ENCODE measurements at places on chromosomes 5 and 9.

- no peak for DNase-seq
Observed at GRCh38 chr5:112975721-112976431, 722 bp upstream of the DCP2 start.

- DNase-seq, result no peak
Observed at GRCh38 chr9:114163517-114163951, 8.2 kb downstream of the COL27A1 start.

DNA sequence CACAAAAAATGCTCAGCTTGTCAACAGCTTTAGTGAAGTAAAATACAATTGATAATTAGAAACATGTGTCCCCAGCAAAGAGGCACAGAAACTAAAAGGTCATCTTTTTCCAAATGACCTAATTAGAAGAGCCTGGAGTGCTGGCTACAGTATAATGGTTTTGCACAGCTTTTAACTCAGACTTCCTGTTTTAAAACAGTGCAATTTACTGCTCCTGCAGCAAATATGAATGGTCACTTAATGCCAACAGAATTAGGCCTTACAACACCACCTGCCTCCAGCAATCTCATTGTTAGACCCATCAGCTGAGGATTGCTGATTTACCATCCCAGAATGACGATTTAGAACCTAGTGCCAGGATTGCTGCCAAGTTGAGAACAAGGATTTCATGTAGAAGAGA lies 239.3 kb downstream of the CETN3 start:
- DNase-seq, result no peak

GRCh38 chr9:35203528-35203927 lies 41.7 kb downstream of the UNC13B start:
- DNase-seq, result no peak

DNA sequence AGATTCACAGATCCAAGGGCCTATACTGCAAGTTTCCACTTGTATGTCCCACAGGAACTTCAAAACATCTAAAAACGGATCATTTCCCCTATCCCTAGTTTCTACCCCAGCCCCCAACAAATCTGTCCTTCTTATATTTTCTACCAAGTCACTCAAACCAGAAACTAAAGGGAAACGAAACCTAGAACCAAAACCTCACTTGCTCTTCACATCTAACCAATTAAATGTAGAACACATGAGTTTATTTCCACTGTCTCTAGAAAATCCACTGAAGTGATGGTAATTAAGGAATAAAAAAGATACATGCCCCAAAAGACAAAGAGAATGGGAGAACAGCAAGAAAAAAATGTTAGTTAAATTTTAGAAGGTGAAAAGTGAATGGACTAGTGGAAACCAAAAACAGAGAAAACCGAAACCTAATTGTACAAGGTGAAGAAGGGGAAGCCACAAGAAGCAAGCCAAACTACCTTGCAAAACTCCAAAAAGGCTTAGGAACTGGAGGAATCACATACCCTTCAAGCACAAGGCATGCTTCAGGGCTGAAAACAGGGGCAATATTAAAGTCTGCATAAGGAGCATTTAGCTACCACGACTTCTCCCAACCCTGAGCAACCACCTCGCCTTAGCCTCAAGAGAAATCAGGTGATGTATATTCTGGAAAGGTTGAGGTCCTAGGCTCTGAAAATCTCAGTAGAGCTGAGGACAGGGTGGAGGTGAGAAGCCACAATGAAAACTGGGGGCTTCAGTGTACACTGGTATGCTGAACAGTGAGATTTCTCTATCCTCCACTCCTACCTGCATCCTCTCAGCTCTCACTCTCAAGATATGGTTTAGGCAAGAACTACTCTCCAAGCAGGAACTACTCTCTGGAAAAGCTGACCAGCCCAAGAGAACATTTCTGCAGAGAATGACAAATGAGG lies 11.1 kb downstream of the SMU1 start:
- DNase-seq, result no peak

DNA sequence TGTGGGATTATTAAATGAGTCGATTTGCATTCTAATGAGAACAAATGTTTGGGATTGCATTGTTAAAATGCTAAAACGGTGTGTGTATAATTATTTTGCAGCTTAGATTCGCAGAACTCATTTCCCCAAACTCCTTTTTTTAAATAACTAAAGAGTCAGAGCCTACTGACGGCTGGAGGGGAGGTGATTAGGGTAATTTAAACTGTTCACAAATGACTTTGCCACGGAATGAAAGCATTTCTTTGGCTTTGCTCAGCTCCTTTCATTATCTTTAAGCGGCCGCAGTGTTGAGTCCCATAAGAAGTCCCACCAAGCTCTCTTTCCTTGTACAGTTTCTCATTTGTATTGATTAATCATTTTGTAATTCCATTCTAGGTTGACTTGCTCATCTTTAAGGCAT lies 1632.8 kb downstream of the MAT2B start:
- DNase-seq, result no peak

GRCh38 chr9:37915911-37916470 lies 12.1 kb upstream of the SLC25A51 start:
- peak; percentile 82 for DNase-seq

DNA sequence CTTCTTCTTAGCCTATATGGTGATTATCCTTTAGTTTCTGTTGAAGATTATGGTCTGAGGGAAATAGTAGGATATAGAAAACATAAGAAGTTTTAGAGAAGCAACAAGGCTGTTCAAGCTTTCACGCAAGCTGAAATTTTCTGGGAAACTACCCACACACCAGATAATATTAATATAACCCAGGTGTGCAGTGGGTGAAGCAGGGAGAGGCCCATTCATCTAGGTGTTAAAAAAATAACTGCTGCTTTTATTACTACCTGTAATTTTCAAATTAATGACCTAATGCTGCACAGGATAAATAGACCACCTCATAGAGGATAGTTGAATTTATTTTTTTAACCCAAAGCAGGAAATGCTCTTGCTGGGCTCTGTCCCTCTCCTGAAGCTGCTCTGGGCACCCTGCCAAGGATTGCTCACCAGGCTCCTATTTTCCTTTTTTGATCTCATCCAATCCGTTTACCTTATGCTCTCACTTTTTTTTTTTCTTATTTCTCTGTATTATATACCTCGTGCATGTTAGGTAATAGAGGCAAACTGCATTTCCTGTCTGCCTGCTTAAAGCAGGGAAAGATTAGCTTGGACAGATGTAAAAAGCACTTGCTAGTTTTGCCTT lies 124.3 kb upstream of the SLC12A2 start:
- no peak for DNase-seq

DNA sequence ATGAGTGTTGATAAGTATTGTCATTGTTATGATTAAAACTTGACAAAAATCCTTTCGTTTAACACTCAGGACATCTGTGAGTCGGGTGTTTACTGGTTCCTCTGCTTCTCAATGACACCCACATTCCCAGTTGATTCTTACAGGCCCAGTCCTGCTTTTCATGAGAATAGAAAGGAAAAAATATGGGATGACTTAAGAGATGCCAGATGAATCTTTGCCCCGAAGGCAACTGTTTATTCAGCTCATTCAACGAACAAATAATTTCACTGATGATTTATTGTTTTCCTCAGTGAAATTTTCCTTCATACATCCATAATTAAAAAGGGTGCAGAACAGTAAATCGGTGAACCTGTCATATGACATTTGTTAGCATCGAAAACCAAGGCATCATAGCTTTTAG lies 452.4 kb upstream of the WWC1 start:
- DNase-seq, result no peak

DNA sequence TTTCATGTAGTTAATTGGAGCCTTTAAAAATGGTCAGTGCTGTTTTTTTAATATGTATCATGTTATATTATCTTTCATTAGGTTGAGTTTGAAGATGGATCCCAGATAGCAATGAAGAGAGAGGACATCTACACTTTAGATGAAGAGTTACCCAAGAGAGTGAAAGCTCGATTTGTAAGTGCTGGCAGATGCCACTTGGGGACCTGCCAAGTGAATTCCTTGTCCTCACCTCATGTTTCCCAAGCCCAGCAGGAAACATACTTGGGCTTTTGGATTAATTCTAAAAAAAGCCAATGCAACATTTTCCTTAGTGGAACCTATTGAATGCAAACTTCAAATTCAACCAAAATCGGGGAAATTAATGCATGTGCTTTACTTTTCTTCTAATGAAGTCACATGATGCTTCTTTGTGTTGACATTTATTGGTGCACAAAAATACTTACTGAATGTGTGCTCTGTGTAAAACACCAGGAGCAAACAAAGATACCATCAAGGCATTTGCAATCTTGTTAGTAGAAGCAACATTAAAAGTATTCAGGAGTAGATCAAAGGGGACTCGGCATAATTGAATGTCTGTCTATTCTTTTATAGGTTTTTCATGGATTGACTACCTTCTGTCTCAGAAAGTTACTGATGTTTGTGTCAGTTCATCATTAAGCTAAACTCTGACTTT lies 412.1 kb downstream of the KDM4C start:
- DNase-seq, result no peak

- no peak for DNase-seq
Observed at GRCh38 chr5:96821260-96821916, 13.6 kb upstream of the ERAP1 start.

Measured in lower leg skin (tissue), 4 donors.